Esophagus muscularis mucosa (tissue), 4 donors: ENCODE measurements at places on chromosomes 16 and 17. TPM values are rescaled to one million over a fixed set of nuclear protein-coding genes. Genes with fewer than 3 reads are reported as not detected.

DNA sequence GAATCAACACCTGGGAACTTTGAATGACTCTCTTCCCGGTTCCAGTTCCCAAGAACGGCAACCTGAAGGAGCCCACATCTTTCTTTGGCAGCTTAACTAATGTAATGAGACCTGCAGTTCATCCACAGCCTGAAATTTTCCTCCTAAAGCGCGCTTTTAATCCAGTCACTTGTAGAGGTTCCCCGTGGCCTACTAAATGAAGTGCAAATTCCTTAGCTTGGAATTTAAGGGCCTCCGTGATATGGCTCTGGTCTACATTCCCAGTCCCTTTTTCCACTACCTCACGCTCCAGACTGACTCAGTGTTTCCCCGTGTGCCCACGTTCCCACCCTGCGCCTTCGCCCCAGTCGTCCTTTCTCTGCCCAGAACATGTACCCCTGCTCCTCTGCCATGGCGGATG, 27.2 kb downstream of the FZD2 start:
- H3K4me3 ChIP-seq = no peak overlapping the region
- H3K27me3 ChIP-seq = no peaks in the 10 kb centered on the region
- H3K4me1 ChIP-seq = no peaks in the 10 kb centered on the region
- no peak for DNase-seq
- H3K27ac ChIP-seq = no peak overlapping the region
- no peaks in the 10 kb centered on the region for H3K36me3 ChIP-seq

The TBC1D3I gene
- not detected for total RNA-seq

The PDILT gene
- not detected for total RNA-seq

DNA sequence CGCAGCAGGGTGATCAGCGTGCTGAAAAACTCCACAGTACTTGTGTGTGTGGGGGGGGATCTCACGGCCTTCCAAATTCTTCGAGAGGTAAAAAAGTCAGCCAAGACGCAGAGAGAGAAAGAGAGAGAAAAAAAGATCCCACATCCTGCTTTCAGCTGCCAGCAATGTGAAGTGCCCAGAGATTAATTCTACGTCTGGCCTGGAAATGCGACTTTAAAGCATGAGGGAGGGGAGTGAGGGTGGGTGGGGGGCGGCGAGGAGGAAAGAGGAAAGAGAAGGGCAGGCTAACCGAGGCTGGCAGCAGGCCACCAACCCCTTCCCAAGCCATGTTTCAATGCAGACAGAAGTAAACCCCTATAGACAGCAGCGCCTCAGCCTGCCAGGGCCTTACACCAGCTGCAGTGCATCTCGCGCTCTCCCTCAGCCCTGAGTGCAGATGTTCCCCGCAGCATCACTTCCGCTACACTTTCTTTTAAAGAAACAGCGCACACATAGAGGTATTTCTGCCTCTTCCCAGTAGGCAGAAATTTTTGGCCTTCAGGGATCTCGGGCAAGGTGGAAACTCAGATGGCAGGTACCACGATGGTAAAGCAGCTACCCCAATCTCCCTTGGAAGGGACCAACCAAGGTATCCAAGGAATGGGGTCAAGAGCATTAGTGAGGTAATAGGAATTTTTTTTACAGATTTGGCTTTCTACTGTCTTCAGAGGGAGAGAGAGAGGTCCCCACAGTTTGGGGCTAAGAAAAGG, 87.8 kb downstream of the SMG6 start:
- peaks cover 51% of the 10 kb centered on the region for H3K4me1 ChIP-seq
- DNase-seq = no peak
- peak overlapping the region; percentile 27 for H3K4me3 ChIP-seq
- H3K27ac ChIP-seq = peak overlapping the region; percentile 88
- peaks cover 7% of the 10 kb centered on the region for H3K36me3 ChIP-seq

- H3K27me3 ChIP-seq = no peaks in the 10 kb centered on the region
- no peaks in the 10 kb centered on the region for H3K4me1 ChIP-seq
Observed at GRCh38 chr16:57563761-57564160, 21.3 kb downstream of the ADGRG5 start.
